RWPE2 (cell line): ENCODE measurements at places on chromosomes 5 and 9.

DNA sequence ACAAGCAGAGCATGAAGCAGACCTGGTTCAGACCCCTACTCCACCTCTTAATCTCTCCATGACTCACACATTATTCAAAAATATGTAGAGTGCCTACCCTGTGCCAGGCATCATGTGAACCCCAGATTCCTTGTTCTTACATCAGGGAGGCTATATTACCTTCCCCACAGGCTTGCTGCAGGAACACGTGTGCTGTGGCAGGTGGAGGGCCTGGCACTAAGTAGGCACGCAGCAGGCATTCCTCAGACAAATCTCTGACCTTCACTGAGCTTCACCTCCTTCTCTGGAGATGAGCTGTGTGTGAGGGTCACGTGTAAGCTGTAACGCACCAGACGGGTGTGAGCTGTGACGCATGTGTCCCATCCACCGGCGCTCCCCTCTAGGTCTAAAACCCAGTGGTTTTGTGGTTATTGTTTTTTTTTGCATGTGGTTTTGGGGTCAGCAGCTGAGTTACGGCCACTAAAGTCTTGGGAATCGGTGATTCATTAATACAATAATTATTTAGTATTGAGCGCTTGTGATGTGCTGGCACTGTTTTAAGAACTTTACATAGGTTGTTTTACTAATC lies 30.3 kb downstream of the ANGPTL2 start:
- DNase-seq = no peak
- no peaks in the 10 kb centered on the region for H3K36me3 ChIP-seq
- H3K4me1 ChIP-seq = no peaks in the 10 kb centered on the region
- no peak overlapping the region for H3K4me3 ChIP-seq
- H3K27ac ChIP-seq = no peak overlapping the region

DNA sequence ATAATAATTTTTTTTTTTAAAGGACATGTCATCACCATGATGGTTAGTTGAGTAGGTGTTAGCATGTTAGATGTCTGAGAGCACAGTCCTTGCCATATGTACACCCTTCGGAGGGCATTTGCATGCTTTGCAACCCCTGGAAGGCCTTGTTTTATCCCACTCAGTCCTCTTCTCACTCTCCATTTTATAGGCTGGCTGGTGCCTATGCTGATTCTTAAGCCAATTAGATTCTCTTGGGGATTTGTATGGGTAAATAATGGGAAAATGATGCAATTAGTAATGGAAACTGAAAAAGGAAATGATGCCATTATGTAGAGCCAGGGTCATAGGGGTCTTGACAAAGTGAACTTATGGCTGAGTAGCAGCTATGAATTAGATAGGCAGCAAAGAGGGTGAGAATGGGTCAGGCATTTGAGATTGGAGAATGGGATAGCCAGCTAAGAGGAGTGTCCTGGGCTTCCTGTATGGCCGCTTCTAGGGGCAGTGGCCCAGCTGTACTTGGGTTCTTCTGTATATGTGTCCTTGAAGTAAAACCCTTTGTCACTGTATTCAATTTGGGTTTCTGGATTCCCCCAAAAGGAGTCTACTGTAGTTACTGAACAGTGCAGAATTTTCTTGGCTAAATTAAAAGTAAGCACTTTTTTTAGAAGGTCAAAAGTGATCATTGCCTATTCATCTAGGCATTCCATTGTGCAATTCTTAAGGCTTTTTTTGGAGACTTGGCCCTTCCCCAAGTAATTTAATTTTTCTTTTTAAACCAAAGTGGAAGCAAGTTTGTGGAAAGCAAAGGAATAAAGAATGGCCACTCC lies 31.6 kb downstream of the LRRTM2 start:
- peaks cover 25% of the 10 kb centered on the region for H3K36me3 ChIP-seq
- no peaks in the 10 kb centered on the region for H3K27me3 ChIP-seq
- peak overlapping the region; percentile 97 for H3K27ac ChIP-seq
- H3K4me3 ChIP-seq = no peak overlapping the region

DNA sequence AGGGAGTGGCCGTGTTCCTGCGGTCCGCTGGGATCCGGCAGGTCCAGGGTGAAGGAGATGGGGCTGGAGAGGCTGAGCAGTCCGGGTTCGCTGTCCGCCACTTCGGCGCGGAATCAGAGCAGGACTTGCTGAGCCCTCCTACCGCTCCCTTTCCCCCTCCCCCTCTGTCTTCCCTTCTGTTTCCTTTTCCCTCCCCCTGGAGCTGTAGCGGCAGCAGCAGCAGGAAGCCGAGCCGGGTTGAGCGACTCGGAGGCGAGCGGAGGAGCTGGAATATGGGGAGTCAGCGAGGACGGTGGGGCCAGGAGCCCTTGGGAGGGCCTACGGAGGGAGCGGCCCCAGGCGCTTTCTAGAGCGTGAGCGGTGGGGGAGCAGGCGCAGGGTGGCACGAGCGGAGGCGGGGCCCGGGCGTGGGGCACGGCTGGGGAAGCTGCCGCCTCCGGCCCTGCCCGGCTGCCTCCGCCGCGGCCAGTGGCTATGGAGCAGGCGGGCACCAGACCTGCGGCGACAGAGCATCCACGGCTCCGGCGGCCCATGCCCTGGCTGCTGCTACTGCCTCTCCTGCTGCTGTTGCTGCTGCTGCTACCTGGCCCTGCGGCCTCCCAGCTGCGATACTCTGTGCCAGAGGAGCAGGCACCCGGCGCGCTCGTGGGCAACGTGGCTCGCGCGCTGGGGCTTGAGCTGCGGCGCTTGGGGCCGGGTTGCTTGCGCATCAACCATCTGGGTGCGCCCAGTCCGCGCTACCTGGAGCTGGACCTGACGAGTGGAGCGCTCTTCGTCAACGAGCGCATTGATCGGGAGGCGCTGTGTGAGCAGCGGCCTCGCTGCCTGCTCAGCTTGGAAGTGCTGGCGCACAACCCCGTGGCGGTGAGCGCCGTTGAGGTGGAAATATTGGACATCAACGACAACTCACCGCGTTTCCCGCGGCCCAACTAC lies at the start of gene PCDHAC2:
PCDHAC2 (plus strand) TSS at position 184 of the 933 bp plus-strand sequence; CDS start at position 475, 291 bp downstream.
- peak within 1 kb of the TSS; percentile 45 for H3K4me3 ChIP-seq
- H3K27ac ChIP-seq = peak within 1 kb of the TSS; percentile 50
- H3K4me1 ChIP-seq = peaks cover 30% of the 10 kb centered on the region
- H3K36me3 ChIP-seq = no peaks in the 10 kb centered on the region
- peak; percentile 80 for DNase-seq

GRCh38 chr5:100550531-100551051 lies 15.4 kb downstream of the FAM174A start:
- no peak for DNase-seq
- H3K4me1 ChIP-seq = no peaks in the 10 kb centered on the region
- no peak overlapping the region for H3K27ac ChIP-seq
- no peaks in the 10 kb centered on the region for H3K27me3 ChIP-seq
- H3K36me3 ChIP-seq = no peaks in the 10 kb centered on the region

- no peaks in the 10 kb centered on the region for H3K4me1 ChIP-seq
- peak overlapping the region; percentile 8 for H3K4me3 ChIP-seq
- no peaks in the 10 kb centered on the region for H3K36me3 ChIP-seq
- peaks cover 19% of the 10 kb centered on the region for H3K27me3 ChIP-seq
- DNase-seq = no peak
These were observed 762 bp downstream of the CACNA1B start for GRCh38 chr9:137878146-137878941.

- DNase-seq = no peak
- H3K4me3 ChIP-seq = no peak overlapping the region
- no peaks in the 10 kb centered on the region for H3K27me3 ChIP-seq
- H3K4me1 ChIP-seq = no peaks in the 10 kb centered on the region
These were observed 36.7 kb downstream of the MTREX start for GRCh38 chr5:55344392-55344992.

- peak overlapping the region; percentile 72 for H3K27ac ChIP-seq
- peaks cover 18% of the 10 kb centered on the region for H3K4me1 ChIP-seq
- no peak overlapping the region for H3K4me3 ChIP-seq
- peak; percentile 94 for DNase-seq
- no peaks in the 10 kb centered on the region for H3K36me3 ChIP-seq
These were observed 30.1 kb upstream of the ZNF782 start for GRCh38 chr9:96884443-96884842.

- no peak overlapping the region for H3K4me3 ChIP-seq
- peaks cover 62% of the 10 kb centered on the region for H3K4me1 ChIP-seq
- no peaks in the 10 kb centered on the region for H3K36me3 ChIP-seq
- peak; percentile 95 for DNase-seq
- peak overlapping the region; percentile 87 for H3K27ac ChIP-seq
These were observed 57.1 kb downstream of the SLC22A5 start for GRCh38 chr5:132426525-132427138.

GRCh38 chr5:8884029-8884428 lies 661.8 kb downstream of the SEMA5A start:
- no peak overlapping the region for H3K4me3 ChIP-seq
- no peaks in the 10 kb centered on the region for H3K36me3 ChIP-seq
- no peak overlapping the region for H3K27ac ChIP-seq
- DNase-seq = no peak
- peaks cover 2% of the 10 kb centered on the region for H3K4me1 ChIP-seq
- H3K27me3 ChIP-seq = no peaks in the 10 kb centered on the region

DNA sequence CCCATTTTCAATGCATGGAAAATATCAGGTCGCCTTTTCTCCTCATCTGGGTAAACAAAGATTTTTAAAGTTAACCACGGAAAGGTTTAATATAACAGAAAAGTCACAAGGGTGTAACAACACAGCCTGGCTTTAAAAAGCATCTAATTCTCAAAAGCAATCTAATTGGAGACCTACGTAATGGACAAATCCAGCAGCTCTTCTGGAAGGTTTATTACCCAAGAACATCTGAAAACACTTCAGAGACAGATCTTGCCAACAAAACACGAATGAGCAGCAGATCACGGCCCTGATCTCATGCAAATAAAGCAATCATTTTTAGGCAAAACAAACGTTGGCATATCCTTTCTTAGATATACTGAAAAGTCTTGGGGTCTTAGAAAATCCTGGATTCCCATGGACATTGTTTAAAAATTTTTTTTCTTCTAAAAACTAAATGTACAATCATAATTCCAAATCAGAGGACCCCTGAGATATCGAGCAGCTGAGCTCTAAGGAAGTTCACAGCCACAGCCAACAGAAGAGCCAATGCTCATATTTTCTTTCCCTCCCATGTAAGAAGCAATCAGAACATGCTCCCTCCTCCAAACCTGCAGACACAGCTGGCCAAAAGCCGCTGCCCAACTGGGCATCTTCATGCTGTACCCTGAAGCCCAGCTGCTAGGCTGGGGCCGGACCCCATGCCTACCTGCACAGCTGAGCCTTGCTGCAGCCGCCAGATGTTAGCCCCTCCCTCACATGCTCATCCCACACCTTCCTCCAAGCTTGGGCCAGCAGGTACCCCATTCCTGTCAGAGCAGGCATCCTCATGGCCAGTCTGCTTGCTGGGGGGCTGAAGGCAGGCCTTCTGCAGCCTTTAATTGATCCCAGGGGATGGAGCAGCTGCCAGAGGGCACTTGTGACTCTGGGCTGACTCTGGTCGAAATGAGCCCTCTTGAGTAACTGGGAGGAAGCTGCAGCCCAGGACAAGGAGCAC lies 11.2 kb downstream of the ANKS6 start:
- DNase-seq = no peak
- H3K4me1 ChIP-seq = peaks cover 14% of the 10 kb centered on the region
- H3K27me3 ChIP-seq = no peaks in the 10 kb centered on the region
- H3K4me3 ChIP-seq = no peak overlapping the region

DNA sequence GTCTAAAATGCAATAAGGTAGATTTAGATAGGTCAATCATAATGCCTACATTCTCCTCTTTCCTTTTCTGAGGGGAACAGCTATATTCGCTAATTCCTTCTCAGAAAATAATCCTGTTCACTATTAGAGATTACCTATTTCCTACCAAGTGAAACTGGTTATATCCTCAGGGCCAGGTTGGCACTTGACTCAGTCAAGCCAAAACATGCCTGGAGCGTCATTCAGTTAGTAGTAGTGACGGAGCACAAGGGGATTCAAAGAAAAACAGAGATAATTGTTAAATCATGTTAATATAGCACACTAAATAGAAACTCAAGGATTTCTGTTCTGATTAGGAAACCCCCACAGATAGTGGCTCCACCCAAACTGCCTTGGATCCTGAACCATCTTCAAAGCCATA lies 515.4 kb upstream of the PTPRD start:
- no peak overlapping the region for H3K27ac ChIP-seq
- DNase-seq = no peak
- H3K4me1 ChIP-seq = no peaks in the 10 kb centered on the region
- H3K4me3 ChIP-seq = no peak overlapping the region
